ENCODE measurements at places on chromosomes 1 and 21.

DNA sequence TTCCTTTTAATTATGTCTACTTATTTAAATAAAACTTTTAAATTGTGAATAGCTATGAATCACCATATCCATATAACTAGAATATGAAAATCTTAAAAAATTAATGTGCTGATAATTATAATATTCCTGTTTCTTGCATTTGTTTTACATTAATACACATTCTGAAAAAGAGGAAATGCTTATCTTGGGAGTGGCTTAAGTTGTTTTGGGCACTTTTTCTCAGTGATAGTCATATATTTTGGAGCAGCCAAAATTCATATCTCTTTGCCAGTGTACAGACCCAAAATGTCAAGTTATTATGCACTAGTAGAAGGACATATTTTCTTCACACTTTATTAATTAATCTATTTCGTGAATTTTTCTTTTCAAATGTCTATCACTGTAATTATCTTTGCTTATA lies 838.5 kb downstream of the USP25 start:
- DNase-seq = no peak

DNA sequence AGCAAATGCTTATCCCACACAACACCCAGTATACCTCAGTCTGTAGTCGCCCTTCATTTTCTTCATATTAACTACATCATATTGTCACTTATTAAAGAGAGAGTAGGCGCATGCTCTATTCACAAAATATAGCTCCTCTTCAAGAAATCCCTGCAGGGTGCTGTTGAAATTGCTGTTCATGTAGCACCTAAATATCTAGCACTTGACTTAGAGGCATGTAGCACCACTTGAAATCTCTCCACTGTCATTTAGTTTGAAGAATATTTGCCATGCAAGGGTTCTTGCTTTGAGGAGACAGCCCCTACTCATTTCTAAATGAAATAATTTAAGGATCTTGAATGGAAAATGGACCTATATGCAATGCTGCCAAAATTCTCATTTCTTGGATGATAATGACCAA lies 20.9 kb upstream of the LRRC8B start:
- DNase-seq = no peak

GRCh38 chr1:203359010-203359571 lies 8.2 kb upstream of the FMOD start:
- no peak for DNase-seq

GRCh38 chr1:230090194-230090711 lies 23.2 kb downstream of the GALNT2 start:
- no peak for DNase-seq

- DNase-seq = no peak
These were observed 4.8 kb downstream of the FAM3B start for GRCh38 chr21:41321211-41321907.

GRCh38 chr1:222844411-222844779 lies 29.6 kb downstream of the DISP1 start:
- DNase-seq = no peak

GRCh38 chr1:80639777-80640533 lies 1160.8 kb upstream of the ADGRL2 start:
- DNase-seq = no peak

DNA sequence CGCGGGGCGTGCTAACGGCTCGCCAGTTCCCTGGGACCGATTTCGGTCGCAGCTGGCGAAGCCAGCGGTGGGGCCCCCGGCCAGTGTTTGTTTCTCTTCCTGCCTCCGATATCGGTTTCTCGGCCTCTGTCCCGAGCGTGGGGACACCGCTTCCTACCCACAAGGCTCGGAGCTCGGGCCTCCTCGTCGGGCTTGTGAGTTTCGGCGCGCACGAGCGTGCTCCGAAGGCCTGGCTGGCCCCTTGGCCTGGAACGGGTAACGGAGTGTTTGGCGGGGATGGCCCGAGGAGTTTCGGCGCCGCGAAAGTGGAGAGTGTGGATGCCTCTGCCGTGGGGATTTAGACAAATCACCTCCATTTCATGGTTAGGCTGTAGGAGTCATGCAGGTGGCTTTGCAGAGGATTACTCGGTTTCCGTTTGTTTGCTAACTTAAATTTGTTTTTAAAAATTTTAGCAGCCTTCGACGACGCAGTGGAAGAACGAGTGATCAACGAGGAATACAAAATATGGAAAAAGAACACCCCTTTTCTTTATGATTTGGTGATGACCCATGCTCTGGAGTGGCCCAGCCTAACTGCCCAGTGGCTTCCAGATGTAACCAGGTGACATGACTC lies 559 bp downstream of the RBBP4 start:
- DNase-seq = no peak

- no peak for DNase-seq
These were observed 271.2 kb downstream of the MATN1 start for GRCh38 chr1:30452170-30452569.

DNA sequence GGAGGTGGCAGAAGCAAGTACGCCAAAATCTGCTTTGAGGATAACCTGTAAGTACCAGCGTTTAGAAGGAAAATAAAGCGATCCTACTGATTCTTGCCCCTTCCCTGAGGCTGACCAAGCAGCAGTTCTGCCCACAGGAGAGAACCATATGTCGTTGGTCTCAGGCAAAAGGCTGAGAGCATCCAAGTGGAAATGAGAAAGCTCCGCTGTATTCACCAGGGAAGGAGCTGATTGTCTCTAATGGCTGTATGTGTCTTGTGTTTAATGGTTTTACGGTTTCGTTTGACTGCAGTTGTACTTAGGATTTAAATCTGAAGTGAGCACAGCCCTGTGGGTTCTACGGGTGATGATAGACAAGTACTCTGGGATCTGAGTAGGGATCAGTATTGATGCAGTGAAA lies 21.9 kb downstream of the FAM3B start:
- no peak for DNase-seq

DNA sequence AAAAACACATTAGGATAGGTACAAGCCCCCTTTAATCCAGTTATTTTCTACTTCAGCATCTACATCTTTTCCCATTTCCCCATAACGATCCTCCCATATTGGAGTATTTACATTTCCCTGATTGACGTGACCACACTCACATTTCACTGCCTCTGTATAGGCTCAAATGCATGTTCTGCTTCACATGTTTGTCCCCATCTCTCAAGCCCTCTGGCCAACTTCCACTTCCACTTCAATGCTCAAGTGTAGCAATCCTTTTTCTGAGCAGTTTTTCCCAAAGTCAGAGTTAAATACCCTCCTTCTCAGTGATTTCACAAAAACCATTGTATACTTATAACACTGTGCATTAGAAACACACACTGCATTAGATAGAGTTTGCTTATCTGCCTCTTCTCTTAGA lies 61.8 kb upstream of the TTLL7 start:
- no peak for DNase-seq

DNA sequence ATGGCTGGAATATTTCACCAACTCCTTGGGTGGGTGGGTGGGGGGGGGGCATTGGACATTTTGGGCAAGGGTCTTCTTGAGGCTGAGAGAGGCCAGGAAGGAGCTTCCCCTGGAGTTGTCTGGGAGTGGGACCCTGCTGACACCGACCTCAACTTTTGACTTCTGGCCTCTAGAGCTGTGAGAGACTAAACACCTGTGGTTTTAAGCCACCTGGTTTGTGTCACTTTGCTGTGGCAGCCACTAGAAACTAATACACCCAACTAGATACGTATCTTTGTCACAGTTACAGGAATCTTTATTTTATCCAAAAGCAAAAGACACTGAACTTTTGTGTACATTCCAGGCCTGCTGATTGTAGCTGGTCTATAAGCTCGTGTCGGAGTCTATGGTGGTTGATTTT lies 9.9 kb upstream of the RIPK4 start:
- DNase-seq = no peak

DNA sequence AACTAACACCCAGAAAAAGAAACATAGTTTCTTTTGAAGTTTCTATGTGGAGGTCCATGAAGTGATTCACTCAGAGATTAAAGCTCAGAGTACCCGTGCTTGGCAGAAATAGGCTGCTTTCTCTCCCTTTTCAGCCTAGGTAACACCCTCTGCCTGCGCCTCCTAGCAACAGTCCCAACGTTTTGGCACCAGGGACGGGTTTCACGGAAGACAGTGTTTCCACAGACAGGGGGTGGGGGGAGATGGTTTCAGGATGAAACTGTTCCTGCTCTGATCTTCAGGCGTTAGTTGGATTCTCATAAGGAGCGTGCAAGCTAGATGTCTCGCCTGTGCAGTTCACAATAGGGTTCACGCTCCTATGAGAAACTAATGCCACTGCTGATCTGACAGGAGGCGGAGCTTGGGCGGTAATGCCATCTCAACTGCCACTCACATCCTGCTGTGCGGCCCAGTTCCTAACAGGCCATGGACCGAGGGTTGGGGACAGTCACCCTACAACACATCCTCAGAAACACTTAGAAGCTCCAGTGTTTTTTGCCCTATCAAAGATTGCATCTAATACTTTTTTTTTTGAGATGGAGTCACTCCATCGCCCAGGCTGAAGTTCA lies 53.2 kb downstream of the CHML start:
- DNase-seq = no peak

- no peak for DNase-seq
These were observed 50.9 kb downstream of the RUNX1 start for GRCh38 chr21:34998176-34998575.

DNA sequence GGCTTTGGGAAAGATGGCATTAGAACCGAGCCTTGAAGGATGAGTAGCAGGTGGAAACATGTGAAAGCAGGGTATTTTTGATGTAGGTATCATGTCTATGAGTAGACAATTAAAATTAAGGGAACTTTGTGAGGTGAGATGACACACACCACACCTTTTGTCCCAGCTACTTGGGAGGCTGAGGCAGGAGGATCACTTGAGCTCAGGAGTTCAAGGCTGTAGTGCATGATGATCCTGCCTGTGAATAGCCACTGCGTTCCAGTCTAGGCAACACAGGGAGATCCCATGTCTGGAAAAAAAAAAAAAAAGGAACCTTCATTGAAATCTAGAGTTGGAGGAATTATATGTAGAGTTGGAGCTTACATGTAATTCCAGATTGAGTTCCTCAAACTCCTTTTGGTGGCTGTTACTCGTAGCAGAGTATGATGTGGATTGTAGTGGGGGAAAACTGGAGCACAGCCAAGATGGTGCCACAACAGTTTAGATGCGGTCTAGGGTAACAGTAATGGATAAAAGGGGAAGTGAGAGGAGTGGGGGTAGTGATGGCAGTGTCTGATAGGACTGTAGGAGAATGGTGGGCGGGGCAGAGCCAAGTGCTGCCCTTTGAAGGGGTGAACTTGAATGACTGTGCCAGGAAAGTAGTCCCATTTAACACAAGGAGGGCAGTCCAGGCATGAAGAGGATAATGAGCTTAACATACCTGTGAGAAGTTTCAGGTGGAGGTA lies 17.4 kb downstream of the AK4 start:
- peak; percentile 52 for DNase-seq

DNA sequence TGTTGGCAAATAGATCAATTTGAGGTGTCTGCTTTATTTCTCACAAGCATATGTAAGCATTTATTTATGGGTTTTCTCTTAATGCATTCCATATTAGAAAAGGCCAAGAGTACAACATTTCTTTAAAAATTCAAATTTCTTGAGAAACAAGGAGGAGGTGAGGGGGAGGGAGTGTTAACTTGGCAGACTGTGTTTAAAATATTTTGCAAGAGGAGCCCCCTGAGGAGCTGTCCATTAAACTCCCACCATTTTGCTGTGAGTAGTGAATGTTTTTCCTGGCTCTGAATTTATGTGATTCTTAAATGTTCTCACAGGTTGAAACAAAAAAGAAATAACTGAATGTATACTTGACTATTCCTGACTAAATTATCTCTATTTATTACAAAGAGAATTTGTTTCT lies 363.8 kb downstream of the PTPRC start:
- DNase-seq = no peak

- no peak for DNase-seq
These were observed 19.1 kb upstream of the SLC5A9 start for GRCh38 chr1:48203287-48203900.
